ENCODE measurements at places on chromosomes 5 and 9.

- peak; percentile 67 for DNase-seq
These were observed 139.8 kb upstream of the RPS23 start for GRCh38 chr5:82417776-82418607.

DNA sequence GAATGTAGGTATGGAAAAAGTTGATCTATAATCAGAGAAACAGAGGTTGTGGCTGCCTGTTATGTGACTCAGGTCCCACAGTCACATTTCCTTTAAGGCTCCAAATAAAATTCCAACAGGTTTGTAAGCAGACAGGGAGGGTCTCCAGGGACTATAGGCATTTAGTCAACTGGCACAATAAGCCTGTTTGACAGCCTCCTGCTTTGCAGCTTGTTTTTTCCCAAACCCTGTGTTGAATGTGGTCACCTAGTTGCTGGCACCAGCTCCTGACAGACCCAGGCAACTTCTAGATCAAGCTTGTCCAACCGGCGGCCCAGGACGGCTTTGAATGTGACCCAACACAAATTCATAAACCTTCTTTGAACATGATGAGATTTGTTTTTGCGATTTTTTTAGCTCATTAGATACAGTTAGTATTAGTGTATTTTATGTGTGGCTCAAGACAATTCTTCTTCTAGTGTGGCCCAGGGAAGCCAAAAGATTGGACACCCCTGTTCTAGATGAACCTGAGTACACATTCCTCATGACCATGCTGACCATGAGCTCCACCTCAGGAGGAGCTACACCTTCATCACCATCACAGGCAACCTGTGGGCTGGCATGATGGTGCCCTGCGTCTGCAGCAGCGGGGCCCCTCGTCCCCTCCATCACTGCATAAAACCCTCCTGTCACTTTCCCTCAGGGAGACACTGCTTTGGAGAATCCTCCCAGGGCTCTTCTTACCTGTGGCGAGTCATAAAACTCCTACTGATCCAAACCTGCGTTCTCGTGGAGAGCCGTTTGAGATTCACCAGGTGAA is 15.7 kb upstream of the GRHPR start:
- no peak for DNase-seq

GRCh38 chr9:76150013-76150412 is 244.2 kb downstream of the RFK start:
- DNase-seq = no peak

DNA sequence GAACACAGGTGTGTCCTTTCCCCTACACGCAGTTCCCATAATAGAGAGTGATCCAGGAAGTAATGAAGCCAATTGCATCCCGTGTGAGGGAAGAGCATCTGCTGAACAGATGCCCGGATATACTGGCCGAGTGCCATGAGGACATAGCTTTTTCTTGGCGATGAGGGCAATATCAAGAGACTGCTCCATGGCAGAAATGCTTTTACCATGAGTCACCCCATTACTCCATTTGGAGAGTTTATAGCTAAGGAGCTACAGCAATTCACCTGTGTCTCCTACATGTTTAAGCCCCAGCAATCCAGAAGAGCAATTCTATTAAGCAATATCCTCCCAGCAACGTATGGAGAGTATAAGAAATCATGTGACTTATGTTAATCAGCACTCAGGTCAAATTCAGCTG is 222.0 kb upstream of the KLF4 start:
- peak; percentile 89 for DNase-seq

DNA sequence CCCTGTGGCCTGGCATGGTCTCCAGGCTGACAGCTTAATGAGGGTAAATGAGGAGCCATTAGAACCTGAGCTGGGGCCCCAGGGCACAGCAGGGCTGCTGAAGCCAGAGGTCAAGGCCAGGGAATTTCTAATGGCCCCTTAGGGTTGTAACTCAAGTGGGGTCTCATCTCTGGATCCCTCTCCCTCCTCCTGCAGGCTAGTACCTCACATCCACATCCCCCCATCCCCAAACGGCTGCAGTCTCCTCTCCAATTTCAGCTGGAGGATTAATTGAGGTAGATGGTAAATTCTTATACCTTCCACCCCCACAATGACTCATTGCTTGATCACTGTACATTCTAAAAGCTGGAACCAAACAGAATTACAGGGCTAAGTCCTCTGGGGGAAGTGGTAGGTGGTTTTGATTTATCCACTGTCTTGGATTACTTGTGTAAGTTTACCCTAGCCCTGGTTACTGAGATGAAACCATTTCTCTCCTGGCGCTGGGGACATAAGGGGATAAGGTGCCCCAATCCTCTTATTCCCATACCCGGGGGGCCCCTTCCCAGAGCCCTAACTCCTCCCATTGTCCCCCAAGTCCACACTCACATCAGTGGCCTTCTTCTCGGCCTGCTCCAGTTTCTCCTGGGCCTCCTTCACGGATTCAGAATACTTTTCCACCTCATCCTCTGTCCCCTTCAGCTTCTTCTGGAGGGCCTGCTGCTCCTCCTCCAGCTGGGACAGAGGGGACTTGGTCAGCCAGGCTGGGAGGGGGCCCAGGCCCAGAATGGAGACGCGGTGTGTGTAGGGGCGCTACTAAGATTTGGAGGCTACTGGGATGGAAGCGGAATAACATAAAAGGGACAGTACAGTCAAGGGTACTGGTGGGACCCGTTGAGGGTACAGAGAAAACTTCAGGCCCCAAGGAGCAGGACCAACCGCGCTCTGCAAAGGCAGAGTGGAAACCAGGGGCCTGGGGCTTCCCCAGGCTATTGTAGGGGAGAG is 875 bp downstream of the TPM2 start:
- DNase-seq = peak; percentile 86

DNA sequence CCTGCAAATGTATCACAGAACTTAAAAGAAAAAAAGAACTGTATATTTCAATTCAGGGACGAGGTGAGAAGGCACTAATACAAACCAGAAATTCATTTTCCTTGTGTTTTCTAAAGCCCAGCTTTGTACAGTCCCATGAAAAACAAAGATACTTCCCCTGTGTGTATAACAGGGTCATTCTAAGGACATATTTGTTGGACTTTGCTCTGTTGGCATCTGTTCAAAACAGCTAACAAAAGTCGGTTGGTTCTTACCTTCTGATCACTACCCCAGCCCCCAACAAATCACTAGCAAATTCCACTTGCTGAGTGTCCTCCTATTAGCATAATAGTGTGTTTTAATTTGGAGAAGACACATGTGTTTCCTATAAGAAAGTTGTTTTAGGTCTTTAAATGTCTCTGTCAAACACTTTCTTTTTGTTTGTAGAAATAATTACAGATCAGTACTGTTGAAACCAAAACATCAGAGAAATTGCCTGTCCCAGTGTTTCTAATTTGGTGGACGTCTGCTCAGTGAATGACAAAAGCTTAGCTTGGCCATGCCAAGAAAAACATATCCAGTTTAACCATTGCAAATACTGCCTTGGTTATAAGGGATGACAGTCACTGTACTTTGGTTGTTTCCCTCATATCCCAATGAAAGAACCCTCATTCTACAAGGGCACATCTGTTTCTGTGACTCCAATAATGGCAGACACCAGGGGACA is 480.5 kb downstream of the EBF1 start:
- no peak for DNase-seq

GRCh38 chr5:98767581-98767980 is 5.9 kb upstream of the RGMB start:
- DNase-seq = no peak

DNA sequence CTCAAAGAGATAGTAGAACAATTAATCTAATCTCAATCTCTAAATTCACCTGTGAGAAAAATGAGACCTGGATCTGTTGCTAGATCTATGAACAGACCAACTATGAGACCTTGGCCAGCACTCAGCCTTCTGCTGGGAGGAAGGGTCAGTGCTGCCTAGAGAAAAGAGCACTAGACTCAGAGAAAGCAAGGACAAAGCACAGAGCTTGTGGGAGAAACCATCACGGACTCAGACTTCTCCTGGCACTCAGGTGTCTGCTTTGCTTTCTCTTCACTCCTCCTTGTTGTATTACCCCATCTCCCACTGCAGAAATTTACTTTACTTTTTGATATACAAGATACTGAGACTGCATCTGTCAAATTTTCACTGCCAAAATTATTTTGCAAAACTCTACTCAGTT is 890.0 kb upstream of the NUDT12 start:
- DNase-seq = no peak

DNA sequence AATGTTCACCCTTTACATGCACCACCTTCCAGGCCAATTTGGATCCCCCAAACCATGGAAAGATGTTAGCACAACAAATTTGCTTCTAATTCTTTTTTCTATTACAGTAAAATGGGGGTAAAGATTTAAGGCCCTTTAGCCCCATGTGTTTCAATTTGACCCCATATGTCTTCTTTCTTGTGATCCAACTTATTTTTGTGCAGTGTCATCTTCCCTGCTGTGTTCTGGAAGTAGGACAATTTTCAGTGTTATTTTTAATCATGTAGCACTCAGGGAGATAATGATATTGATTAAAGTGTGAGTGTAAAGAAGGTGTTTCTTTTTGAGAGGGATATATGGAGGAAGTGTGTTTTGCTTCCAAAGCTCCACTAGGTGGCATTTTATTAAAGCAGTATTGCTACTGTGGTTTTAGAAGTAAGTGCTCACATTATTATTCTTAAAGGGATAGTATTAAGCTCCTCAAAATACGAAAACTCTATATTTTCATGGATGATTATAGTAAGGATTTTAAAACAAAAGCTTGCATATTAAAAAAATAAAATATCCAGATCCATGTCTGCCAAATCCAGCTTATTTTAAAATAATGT is 118.7 kb upstream of the ATP10B start:
- peak; percentile 1 for DNase-seq

DNA sequence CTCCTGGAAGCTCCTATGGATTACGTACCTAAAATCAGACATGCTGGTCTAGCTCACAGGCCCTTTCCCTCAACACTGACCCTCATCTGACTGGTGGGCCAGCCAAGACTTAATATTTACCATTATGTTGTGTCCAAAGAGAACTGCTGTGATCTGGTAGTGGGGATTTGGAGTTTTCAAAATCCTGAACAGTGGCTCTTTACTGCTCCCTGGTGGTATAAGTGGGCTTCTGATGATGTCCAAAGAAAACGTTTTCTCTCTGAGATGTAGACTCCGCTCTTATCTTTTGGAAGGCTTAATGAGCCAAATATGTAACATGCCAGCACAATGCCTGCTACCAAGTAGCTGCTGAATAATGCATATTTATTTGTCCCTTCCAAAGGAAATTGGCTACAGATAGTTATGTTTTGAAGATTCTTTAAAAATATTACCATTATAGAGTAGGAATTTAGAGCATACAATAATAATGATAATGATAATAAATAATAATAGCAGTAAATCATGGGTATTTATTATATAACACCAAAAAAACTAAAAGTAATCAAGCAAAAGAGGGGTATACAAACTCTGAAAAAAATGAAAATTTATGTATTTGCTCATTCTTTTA is 406.6 kb upstream of the TNC start:
- DNase-seq = peak; percentile 73

GRCh38 chr9:104843644-104844240 is 79.8 kb downstream of the NIPSNAP3B start:
- no peak for DNase-seq

DNA sequence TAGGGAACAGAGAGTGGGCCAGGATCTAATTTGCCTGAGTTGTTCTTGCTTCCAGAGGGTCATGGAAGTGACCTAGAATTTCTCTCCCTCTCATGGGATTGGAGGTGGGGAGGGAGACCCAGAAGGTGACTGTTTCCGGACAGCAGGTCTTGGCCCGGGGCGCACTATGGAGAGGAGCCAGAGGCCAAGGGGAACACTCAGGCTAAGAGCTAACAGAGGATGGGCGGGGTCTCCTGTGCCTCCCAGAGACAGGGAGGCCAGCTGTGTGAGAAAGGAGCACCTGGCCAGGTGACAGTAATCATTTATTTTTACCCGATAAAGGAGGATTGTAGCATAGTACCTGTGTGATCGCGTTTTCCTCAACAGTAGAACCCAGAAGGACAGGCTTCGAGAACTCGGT is 50.9 kb upstream of the ANKH start:
- DNase-seq = no peak

DNA sequence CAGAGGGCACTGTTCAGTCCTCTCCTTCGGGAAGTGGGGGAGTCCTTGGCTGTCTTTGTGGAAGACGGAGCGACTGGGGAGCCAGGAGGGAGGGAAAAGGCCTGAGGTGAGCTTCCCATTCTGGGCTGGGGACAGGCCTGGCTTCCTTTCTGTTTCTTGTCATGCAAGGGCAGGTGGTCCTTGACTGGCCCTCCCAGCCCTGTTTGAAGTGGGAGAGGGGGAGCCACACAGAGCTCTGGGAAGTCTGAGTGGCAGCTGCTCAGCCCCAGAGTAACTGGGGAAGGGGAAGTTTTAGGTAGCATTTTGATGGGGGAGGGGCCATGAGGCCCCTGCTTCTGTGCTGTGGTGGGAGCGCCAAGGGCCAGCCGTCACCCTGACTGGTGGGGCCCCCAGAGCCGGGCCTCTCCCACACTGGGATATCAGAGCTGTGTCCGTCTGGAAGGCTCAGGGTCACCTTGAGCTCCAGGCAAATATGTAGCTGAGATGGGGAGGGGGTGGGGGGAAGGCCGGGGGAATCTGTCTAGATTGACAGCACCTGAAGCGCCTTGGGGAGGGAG is 6.5 kb downstream of the UNC5A start:
- no peak for DNase-seq

DNA sequence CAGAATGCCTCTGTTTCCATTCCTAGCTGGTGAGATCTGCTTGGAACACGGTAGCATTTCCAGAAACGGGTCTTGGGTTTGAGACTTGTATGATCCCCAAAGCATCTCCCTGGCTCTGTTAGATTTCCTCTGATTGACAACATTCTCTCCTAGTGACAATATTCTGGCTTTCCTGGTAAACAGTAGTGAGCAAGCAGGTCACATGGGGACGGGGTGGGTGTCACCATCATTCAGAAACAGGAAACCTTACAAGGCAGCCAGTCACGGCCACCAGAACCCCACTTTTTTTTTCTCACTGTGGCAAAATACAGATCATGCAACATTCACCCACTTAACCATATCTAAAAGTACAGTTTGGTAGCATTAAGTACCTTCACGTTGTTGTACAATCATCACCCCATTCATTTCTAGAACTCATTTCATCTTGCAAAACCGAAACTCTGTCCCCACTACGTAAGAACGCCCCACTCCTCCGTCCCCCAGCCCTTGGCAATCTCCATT is 90.1 kb upstream of the LMX1B start:
- DNase-seq = no peak

DNA sequence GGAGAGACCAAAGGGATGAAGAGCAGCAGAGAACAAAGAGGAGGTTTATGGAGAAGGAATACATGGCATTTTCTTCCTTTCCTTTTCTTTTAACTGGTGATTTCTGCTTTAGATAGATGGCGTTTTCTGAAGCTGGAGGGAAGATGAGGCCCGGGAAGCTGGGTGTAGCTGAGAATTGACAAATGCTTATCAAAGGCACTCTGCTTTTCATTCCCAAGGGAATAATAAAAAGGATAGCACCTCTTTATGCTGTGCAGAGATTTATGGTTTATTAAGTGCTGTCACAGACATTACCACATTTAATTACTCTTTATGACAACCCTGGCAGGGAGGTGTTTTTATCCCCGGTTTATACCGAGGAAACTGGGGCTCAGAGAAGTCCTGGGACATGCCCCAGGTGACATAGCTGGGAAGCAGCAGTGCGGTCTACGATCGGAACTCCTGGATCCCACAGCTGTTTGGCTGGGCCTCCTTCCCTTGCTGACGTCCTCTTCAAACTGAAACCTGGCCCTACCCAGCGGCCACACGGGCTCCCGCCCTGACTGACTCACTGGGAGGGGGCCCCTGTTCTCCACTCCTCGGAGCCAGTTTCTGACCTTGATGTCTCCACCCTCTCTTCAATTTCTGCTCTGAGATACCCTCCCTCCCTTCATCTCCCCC is 8.2 kb upstream of the EPB41L4B start:
- peak; percentile 85 for DNase-seq
